ENCODE measurements at places on chromosomes 7 and 10.

DNA sequence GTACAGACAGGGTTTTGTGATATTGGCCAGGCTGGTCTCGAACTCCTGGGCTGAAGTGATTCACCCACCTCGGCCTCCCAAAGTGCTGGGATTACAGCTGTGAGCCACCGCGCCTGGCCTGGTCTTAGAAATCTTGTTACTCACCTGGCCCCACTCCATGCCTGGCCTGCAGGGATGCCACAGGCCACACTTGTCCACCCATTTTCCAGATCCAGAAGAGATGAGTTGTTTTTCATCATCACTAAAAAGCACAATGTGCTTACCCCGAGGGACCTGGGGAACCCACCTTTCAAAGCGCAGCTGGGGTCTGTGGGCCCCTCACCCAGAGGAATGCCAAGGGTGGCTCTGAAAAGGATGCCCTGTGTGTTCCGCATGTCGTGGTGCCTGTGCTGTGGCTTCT lies 134.2 kb downstream of the TACC2 start:
- no peak for DNase-seq

GRCh38 chr7:80374321-80374720 lies 137.5 kb downstream of the GNAT3 start:
- DNase-seq, result no peak

GRCh38 chr10:48384699-48384982 lies 78.2 kb downstream of the MAPK8 start:
- no peak for DNase-seq

GRCh38 chr7:97873606-97874005 lies 1.4 kb upstream of the ASNS start:
- no peak for DNase-seq

GRCh38 chr10:69740126-69740525 lies 61.6 kb upstream of the COL13A1 start:
- DNase-seq, result no peak

DNA sequence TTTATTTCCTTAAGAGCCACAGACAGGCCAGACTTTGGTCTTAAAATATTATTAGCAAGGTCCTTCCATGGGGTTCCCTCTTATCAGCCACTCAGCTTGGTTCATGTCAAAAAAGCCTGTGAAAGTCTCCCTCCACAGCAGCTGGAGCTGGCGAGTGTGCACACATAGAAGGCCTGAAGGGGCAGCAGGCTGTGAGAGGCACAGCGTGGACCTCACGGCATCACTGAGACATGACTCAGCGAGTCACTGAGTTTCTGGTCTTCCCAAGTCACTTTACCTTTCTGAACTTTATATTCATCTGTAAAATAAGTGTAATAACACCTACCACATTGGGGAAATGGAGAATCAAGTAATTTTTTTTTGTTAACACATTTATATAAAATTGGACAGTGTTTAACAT lies 8.7 kb downstream of the TAF3 start:
- no peak for DNase-seq

- no peak for DNase-seq
These were observed 126.8 kb upstream of the NRP1 start for GRCh38 chr10:33461295-33461640.

DNA sequence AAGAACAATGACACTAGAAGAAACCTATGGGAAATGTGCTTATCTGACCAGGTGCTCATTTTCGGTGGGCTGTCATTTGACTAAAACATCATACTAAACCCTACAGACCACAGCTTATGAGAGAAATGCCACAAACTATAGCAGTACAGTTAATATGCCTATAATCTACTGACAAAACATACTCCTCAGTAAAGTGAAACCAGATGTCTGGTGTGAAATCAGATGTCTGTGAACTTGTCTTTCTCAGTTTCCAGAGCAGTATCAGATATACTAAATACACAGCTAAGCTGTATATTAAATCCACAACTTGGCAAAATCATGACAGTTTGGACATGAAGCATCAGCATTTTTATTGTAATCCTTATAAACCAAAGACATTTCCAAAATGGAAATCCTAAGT lies 3.3 kb downstream of the IMMP2L start:
- DNase-seq, result peak; percentile 5

GRCh38 chr7:1917221-1918062 lies 247.4 kb downstream of the ELFN1 start:
- no peak for DNase-seq

GRCh38 chr7:112421666-112422486 lies 28.4 kb upstream of the IFRD1 start:
- peak; percentile 8 for DNase-seq

DNA sequence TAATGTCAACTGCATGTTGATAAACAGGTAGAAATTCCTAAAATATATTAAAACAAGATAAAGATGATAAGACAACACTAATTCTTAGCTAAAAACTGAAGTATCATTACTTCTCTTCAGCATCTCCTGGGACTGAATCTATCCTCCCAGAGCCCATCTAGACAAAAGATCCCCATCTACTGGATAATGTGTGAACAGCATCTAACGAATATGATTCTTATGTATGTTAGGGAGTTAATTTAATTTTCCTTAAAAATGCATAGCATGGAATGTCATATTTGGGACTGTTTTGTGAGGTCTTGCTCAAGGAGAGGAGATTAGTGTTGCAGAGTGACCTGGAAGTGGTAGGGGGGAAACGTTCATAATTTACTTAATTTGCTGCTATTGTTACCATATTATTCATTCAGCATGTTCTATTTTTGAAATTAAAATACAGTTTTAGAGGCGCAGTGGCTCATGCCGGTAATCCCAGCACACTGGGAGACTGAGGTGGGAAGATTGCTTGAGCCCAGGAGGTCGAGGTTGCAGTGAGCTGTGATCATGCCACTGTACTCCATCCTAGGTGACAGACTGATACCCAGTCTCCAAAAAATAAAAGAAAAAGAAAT lies 305.1 kb upstream of the CSTF2T start:
- peak; percentile 15 for DNase-seq

DNA sequence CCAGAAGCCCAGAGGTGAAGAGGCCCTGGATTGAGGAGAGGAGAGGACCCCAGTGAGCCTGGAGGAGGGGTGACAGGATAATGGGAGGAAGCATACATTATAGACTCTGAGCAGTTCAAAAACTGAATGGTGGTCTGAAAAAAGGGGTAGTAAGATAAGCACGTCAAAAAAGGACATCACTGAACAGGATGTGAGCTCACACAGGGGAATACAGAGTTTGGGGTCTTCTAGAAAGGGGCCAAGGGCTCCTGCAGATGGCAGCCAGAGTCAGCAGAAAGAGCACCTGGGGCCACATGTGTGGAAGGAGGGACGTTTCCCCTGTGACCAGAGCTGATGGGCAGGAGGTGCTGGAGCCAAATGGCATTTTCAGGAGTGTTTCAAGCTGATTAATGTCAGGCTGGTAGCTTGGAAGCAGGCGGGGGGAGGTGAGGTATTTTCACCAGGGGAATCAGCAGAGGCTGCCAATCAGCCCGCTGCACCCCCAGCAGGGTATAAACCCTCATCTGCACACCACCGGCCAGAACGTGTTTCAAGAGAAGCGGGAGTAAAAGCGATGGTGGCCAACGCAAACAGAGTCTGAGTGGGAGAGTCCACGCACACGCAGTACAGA lies 85.8 kb downstream of the TNS3 start:
- no peak for DNase-seq

DNA sequence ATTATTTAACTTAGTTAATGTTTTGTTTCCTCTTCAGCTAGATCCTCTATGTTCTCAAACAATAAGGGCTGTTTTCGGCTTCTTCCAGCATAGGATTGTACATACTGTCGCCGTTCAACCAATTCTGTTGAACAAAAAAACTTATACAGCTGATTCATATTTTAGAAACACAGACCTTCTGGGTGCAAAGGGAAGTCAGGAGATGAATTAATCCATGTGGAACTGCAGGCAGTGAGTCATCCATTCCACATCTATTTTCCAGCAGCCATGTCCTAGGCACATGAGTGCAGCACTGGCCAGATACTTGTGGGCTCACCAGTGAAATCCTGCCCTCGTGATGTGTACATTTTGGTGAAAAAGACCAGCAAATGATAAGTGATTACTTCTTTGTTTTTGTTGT lies 163.2 kb downstream of the JAZF1 start:
- DNase-seq, result no peak

DNA sequence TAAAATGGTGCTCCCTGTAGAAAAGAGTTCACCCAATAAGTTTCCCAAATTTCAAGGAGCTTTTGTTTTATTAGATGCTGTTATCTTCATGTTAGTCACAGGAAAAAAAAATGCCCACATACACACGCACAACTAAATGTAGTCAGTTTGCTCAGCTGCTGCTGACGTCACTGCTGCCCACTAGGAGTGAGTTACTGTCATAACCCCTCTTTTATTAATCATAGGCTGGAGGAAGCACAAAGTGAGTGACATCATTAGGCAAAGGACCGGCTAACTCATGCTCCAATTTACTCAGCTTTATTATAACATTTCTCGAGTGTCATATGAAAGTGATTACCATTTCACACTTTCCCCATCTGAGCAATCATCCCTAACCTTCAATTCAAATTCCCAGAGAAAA lies 6.7 kb upstream of the INHBA start:
- no peak for DNase-seq

GRCh38 chr7:48427671-48428070 lies 256.4 kb downstream of the ABCA13 start:
- DNase-seq, result no peak

GRCh38 chr7:36633377-36633776 lies 90.9 kb downstream of the AOAH start:
- no peak for DNase-seq

GRCh38 chr10:72567421-72567820 lies 58.5 kb downstream of the MICU1 start:
- no peak for DNase-seq

- no peak for DNase-seq
These were observed 246.6 kb downstream of the ADRA2A start for GRCh38 chr10:111323389-111323966.

- DNase-seq, result peak; percentile 71
These were observed 8.6 kb upstream of the CRYGN start for GRCh38 chr7:151448261-151449252.

- DNase-seq, result no peak
These were observed 895.7 kb upstream of the SORCS1 start for GRCh38 chr10:108060246-108060645.

- no peak for DNase-seq
These were observed 639.2 kb downstream of the KCNMA1 start for GRCh38 chr10:76998451-76998850.

DNA sequence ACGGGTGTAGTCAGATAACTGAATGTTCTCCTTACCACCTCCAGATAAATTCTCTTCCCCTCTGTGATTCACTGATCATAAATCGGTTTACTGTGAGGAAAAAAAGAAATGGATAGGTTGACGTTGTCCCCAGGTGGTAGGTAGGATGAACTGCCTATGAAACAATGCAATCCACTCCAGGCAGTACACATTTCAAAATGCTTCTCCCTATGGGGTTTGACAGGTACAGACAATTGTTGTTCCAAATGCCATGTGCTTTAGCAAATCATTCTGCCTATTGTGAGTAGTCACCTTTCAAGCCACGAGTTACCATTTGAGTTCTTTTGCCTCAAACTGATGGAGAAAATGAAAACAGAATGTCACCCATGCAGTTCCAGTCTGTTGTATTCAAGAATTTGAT lies 21.8 kb downstream of the VIM start:
- peak; percentile 21 for DNase-seq

DNA sequence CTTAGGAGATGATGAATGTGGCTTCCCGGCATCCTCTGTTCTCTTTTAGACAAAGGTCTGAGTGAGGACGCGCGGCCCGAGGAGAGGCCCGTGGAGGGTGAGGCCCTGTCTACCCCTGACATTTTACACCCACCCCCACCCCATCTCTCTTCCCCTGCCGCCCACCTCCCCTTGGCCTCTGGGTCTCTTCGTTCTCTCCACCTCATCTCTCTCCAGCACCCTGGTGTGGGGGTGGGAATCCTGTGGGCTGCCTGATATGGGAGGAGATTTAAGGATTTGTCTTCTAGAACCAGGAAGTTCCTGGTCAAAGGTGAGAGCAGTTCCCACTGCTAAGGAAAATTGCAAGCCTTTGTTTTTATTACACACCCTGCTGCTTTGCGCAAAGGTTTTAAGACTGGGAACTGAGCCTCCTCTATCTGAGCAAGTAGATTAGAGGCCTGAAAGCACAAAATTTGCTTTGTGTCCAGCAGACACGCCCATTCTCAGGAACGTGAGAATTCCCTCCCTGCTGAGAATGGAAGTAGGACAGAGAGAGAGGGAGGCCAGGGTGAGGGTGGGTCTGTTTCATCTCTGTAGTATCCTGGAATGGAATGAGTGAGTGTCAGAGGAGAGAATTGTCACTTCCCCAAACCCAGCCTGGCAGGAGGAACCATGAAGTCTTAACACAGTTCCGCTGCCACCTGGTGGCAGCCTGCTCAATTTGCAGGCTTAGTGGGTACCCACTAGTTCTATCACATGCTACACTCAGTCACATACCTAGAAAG lies 91.2 kb downstream of the GTF2IRD1 start:
- peak; percentile 54 for DNase-seq

DNA sequence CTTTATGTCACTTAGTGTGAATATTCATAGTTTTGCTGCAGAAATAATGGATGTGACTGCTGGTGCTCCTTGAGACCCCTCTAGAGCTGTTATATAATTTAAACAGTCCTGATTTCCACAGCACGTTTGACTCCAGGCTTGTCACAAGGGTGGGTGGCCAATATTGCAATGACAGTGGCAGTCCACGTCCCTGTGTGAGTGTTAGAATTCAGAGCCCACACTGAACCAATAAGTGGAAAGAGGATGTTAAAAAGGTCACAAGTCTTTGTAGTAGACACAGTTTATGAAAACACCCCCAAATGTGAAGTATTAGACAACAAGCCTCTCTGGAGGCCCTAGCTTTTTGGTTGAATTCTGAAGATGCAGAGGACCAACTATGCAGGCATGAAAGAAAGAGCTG lies 2.0 kb downstream of the PPP1R17 start:
- no peak for DNase-seq

DNA sequence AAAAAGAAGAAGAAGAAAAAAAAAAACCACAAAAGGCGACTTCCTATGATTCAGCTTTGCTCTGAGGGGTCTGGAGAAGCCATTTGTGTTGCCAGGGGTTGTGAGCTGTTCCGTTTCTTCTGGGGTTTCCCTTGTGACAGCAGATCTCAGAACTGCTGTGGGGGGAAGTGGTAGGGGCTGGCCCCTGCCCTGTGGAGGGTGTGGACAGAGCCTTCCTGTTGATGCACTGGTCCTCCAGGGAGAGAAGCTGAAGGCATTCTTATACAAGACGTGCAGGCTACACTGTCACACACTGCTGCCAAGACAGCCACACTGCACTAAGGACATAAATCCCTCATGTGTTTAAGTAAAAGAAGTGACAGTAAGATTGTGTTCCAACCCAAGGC lies 17.3 kb upstream of the CSGALNACT2 start:
- DNase-seq, result peak; percentile 95

GRCh38 chr7:116708861-116709260 lies 36.9 kb downstream of the MET start:
- no peak for DNase-seq

GRCh38 chr10:46223626-46224413 lies 63.0 kb upstream of the ANTXRL start:
- no peak for DNase-seq
